Right ventricle myocardium inferior (tissue), 1 donor: ENCODE measurements at places on chromosomes 6 and 20. TPM values are rescaled to one million over a fixed set of nuclear protein-coding genes. Genes with fewer than 3 reads are reported as not detected.

The C2 gene
- total RNA-seq, result 8.9 TPM

The EPPIN gene
- total RNA-seq, result not detected

The EEF1A2 gene
- 1,274 TPM for total RNA-seq

The KHDC1L gene
- not detected for total RNA-seq

The CGA gene
- 0.49 TPM for total RNA-seq

The F13A1 gene
- 188 TPM for total RNA-seq

The DYNLT2 gene
- total RNA-seq, result 0.41 TPM

The PTCHD4 gene
- total RNA-seq, result 0.92 TPM

The PAX1 gene
- total RNA-seq, result not detected

The KIF25 gene
- not detected for total RNA-seq

The ARMH2 gene
- total RNA-seq, result not detected

The MAFB gene
- 17.7 TPM for total RNA-seq

The SCAF8 gene
- total RNA-seq, result 47.4 TPM

The ZSCAN23 gene
- 1.3 TPM for total RNA-seq

The CD93 gene
- total RNA-seq, result 43.5 TPM

The APOM gene
- total RNA-seq, result 0.87 TPM

The ANGPT4 gene
- 0.05 TPM for total RNA-seq

The SLPI gene
- total RNA-seq, result 5.7 TPM

The TMEM151B gene
- not detected for total RNA-seq

The RIMS4 gene
- total RNA-seq, result not detected

The OR2J3 gene
- not detected for total RNA-seq

The ATXN1 gene
- 42.5 TPM for total RNA-seq

The KCNB1 gene
- 0.81 TPM for total RNA-seq

The HRH3 gene
- not detected for total RNA-seq

The GABRR2 gene
- 0.35 TPM for total RNA-seq

The PCSK2 gene
- total RNA-seq, result 1.3 TPM

The MTFR2 gene
- total RNA-seq, result 0.32 TPM

The PRSS35 gene
- not detected for total RNA-seq

The GPANK1 gene
- total RNA-seq, result 17.1 TPM

The PNRC1 gene
- total RNA-seq, result 139 TPM

The ZC2HC1B gene
- total RNA-seq, result not detected

The DLK2 gene
- 1.9 TPM for total RNA-seq

The LRRC73 gene
- total RNA-seq, result 1.6 TPM

The PDE7B gene
- 18.7 TPM for total RNA-seq

The WFDC5 gene
- not detected for total RNA-seq

The RIPPLY2 gene
- total RNA-seq, result not detected

The POPDC3 gene
- total RNA-seq, result 47.8 TPM

The LGSN gene
- not detected for total RNA-seq

The RNF39 gene
- not detected for total RNA-seq

The DDO gene
- 29.7 TPM for total RNA-seq

The C20orf141 gene
- not detected for total RNA-seq
